GM03348 (cell line): ENCODE measurements at places on chromosomes 2 and 18.
A peak's percentile ranks its signal among the peaks of the same experiment; 100 is the strongest.

DNA sequence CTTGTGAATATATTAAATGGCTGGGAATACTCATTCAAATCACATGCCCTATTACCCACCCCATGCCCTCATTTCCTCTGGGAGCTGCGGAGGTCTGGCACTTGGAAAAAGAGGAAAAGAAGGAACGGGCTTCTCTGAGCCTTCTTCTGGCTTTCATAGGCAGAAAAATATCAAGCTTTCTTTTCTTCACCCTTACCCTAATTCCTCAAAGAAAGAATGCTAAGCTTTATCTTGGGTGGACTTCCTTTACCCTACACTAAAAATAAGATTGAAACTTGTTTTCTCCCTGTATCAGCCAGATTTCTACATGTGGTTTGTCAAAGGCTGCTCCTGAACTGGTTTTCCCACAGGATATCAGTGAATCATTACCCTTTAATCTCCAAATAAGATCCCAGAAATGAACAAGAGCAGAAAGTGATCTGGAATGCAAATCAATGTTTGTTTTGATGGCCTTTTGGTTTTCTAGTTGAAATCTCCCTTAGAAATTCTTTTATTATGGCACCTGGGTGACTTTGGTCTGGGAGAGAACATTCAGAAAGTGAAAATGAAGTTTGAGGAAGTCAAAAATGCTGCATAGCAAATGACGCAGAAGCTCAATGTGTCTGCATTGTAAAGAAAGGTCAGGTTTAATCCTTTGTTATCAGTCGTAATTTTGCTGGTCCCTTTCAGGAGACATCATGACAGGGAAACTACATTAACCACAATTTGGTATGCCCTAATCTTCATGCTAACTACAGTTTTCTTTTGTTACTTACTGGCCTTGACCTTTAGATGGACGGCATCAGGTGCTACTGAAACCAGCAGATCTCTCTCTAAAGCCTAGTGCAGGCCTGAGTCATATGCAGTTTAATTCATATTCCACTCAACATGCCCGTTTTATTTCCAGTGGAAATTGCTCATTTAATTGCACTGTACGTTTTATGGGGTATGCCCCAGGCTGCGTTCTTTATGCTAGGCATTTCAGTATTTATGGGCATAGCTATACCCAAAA is 46.6 kb upstream of the HNRNPA3 start:
- DNase-seq = peak; percentile 18

DNA sequence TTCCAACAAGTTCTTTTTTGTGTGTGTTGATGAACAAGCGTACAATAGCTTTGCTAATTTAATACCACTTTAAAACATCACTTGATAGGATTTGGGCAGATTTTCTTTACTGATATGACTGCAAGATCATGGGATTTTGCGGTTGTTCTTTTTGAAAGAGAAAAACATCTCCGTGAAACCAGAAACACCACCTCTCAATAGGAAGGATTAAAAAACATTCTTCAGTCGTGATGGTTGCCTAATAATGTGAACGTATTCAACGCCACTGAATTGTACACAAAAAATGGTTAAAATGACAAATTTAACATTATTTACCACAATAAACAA is 19.3 kb downstream of the RBMS1 start:
- no peak for DNase-seq

GRCh38 chr2:197269815-197270214 is 40.8 kb downstream of the ANKRD44 start:
- DNase-seq = no peak

GRCh38 chr18:48165111-48165866 is 234.8 kb upstream of the SMAD2 start:
- no peak for DNase-seq

GRCh38 chr2:241817126-241817820 is 8.3 kb downstream of the NEU4 start:
- peak; percentile 7 for DNase-seq

- DNase-seq = no peak
Measured at GRCh38 chr2:143617803-143618415, 488.7 kb downstream of the ARHGAP15 start.

DNA sequence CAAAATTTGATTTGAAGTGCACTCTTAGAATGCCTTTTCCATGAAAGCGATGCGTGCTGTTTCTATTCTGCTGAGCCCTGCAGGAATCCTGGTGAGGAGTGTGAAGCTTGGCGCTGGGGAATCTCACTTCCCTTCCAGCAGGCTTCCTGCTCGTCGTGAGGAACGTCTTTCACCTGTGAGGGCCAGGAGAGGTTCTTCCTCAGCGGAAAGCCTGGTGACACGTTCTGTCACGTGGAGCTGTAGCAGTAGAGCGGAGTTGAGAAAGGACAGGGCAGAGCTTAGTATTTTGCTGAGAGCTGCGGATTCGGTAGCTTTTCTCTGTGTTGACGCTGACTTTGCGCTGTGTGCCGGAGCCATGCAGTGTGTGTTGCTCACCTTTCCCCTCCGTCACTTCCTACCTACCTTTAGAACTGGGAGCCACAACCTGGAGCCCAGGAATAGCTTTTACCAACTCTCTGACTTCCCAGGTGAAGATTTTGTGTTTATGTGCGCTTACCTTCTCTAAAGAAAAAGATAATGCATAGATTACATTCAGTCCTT is 294.8 kb downstream of the PTGR3 start:
- no peak for DNase-seq

DNA sequence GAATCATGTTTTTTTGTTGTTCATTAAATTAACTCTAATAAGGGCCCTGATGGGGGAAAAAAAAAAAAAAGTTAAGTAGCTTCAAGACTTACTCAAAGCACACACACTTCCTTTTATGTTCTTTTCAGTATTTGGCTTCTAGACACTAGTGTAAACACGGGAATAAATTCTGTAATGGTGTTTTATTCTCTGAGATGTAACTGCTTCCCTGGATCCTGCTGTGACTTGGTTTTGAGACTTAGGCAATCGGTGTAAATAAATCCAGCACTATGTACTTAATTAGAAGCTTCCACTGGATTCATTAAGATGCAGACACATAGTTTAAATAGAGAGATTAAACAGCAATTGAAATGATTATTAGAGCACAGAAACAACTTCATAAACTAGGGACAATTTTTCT is 26.1 kb upstream of the AP1S3 start:
- no peak for DNase-seq

DNA sequence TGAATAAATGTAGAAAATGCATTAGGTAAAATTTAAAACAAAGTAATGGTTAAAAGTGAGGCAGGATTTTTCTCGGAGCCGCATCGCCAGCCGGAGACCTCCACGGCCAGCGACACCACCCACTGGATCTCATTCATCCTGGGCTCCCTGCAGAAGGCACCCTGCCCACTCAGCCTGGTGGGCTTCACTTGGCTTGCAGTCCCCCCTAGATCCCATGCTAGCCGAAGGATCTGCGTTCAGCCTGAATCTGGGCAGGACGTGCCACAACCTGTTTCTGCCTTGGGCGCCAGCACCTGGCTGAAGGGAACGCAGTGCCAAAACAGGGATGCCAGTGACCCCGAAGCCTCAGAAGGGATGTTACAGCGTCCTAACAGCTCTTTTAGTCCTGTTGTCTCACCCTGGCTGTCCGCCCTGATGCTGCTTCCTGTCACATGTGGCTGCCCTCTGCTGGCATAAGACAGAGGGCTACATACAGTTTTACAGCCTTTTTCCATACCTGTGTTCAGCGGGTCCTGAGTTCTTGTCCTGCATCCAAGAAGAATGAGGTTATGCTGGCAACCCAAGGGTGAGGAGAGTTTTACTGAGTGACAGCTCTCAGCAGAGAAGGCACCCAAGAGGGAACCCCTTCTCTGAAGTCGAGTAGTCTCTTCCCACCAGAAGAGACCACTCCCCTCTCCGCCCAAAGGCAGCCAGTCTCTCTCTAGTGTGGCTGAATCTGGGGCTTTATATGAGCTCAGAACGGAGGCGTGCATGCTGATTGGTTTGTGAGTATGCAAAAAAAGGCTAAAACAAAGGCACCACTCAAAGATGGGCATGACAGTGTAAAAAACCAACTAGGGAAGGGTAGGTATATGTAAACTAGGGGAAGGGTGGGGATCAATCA is 173.1 kb upstream of the GYPC start:
- DNase-seq = no peak

DNA sequence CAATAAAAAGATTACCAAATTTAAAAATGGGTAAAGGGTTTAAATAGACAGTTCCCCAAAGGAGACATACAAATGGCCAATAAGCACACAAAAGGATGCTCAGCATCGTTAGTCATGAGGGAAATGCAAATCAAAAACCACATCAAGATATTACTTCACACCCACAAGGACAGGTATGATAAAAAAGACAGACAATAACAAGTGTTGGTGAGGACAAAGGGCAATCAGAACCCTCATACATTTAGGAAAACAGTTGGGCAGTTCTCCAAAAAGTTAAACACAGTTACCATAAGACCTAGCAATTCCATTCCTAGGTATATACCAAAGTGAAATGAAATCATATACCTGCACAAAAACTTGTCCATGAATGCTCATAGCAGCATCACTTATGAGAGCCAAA is 14.5 kb downstream of the CREG2 start:
- DNase-seq = no peak

DNA sequence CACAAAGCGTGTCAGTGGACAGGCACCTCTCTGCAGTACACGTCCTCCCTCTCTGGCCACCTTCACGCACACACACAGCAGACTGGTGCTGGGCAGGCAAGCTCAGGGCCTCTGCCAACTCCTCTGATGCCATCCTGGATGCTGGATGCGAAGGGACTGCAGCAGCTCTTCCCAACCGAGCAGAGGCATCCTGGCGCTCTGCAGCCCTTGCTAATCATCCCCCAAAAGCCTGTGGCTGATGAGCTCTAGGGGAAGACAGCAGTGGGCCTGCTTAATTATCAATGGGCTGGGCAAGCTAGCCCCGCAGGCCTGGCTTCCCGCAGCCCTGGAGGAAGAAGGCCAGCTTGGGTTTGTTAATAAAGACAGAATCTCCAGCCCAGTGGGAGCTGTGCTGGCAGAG is 71.3 kb upstream of the TEX51 start:
- DNase-seq = no peak

GRCh38 chr2:181517685-181518301 is 60.6 kb downstream of the ITGA4 start:
- no peak for DNase-seq

DNA sequence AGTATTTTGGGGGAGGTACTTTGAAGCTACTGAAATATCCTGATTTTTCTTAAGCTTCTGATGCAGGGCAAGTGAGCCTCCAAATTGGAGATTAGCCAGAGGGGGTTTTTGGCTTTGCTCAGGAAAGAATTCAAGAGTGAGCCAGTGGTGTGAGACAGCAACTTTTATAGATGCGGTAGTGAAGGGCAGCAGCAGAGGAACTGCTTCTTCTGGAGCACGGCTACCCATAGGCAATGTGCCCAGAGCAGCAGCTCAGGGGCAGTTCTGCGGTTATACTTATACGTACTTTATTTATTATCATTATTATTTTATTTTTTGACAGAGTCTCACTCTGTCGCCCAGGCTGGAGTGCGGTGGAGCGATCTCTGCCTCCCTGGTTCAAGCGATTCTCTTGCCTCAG is 19.8 kb upstream of the NT5DC4 start:
- no peak for DNase-seq

- no peak for DNase-seq
Measured at GRCh38 chr18:37598966-37599896, 33.6 kb upstream of the CELF4 start.

DNA sequence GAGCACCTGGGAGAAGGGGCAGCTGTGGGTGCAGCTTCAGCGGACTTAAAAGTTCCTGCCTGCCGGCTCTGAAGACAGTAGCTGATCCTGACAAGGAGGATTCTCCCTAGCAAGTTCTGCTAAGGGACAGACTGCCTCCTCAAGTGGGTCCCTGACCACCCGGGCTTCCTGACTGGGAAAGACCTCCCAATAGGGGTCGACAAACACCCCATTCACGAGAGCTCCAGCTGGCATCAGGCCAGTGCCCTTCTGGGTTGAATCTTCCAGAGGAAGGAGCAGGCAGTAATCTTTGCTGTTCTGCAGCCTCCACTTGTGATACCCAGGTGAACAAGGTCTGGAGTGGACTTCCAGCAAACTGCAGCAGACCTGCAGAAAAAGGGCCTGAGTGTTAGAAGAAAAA is 632.9 kb downstream of the CCDC85A start:
- DNase-seq = no peak

GRCh38 chr2:219362524-219363164 is 25.1 kb downstream of the DNPEP start:
- DNase-seq = peak; percentile 88

DNA sequence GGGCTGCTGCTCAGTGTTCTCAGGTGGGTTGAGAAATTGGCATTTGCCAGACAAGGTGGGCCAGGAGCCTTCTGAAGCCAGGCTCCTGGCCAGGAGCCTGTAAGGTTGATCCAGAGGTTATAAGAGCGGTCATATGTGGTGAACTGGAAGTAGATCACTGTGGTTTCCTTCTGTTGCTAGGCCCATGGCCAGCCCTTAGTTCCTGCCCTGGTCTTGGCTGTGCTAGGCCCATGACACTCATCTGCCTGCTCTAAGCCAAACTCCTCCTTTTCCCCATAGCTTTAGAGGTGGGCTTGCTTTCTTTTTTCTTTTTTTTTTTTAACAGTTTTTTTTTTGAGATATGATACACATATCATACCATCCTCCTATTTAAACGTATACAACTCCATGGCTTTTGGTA is 5.0 kb upstream of the MGAT5 start:
- no peak for DNase-seq

DNA sequence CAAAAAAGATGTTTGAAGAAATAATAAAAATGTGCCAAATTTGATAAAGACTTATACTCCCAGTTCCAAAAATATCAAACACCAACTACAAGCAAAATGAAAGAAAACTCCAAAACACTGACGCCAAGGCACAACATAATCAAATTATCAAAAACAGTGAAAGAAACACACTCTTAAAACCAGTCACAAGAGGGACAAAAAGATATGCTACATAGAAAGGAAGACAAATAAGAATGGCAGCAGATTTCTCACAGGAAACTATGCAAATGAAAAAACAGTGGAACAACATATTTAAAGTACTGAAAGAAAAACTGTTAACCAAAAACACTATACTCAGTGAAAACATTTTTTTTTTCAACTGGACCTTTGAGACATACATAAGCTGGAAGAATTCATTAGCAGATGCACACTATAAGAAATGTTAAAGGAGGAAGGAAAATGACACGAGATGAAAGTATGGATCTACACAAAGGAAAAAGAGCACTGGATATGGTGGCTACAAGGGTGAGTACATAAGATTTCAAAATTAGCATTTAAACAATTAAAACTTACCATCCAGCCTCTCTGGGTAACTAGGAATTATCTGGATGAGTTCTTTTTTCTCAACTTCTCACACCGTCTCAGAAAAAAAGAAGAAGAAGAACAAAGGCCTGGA is 94.0 kb upstream of the ACVR1C start:
- no peak for DNase-seq
